ENCODE measurements at places on chromosomes 1 and 21.

DNA sequence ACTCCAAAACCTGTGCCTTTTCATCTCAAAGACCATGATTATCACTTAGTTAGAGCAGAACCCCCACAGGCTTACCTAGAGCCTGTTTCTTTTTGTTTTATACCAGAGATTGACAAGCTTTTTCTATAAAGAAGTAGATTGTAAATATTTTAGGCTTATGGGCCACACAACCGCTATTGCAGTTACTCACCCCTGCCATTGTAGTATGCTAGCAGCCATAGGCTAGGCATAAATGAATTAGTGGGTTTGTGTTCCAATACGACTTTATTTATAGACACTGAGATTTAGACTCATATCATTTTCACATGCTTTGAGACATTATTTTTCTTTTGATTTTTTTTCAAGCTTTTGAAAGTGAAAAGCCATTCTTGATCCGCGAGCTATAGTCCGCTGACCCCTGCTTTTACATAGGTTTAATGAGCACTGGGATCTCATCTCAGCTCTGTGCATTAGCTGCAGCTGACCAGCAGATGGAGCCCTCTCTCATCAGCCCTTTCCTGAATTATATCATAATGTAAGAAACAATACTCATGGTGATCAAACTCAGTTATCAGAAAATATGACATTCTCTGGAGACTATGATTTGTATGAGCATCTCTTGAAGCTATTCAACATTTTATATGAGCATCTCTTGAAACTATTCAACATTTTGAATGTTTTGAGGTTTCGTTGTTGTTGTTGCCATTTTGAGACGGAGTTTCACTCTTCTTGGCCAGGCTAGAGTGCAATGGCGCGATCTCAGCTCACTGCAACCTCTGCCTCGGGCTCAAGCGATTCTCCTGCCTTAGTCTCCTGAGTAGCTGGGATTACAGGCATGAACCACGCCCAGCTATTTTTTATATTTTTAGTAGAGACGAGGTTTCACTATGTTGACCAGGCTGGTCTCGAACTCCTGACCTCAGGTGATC, 111.9 kb upstream of the L1TD1 start:
- DNase-seq, result peak; percentile 2

GRCh38 chr1:166905900-166906299, 29.8 kb upstream of the TADA1 start:
- DNase-seq, result peak; percentile 63

- no peak for DNase-seq
Observed at GRCh38 chr1:165560883-165561656, 17.3 kb downstream of the LRRC52 start.

- DNase-seq, result no peak
Observed at GRCh38 chr1:228018961-228019721, 12.3 kb downstream of the WNT3A start.

GRCh38 chr1:931380-932172, 7.9 kb downstream of the SAMD11 start:
- no peak for DNase-seq

DNA sequence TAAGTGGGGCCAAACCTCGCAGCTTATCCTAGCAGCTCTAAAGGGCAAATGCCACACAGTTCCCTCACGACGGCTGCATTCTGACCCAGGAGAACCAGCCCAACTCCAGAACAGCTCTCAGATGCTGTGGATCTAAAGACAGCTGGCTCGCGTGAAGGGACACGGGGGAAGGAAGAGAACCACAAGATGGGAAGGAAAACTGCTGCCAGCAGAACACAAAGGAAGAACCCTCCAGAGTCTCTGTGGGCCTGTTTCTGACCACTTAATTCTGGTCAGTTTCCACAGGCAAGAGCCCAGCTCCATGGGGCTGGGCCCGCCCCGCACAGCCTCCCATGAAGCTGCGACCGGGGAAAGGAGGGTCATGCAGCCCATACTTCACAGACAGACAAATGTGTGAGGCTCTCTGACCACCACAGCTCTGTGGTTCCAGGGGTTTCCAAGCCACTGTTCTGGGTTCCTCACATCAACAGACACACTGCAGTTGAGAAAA, 61.1 kb downstream of the SLC45A1 start:
- DNase-seq, result peak; percentile 32

DNA sequence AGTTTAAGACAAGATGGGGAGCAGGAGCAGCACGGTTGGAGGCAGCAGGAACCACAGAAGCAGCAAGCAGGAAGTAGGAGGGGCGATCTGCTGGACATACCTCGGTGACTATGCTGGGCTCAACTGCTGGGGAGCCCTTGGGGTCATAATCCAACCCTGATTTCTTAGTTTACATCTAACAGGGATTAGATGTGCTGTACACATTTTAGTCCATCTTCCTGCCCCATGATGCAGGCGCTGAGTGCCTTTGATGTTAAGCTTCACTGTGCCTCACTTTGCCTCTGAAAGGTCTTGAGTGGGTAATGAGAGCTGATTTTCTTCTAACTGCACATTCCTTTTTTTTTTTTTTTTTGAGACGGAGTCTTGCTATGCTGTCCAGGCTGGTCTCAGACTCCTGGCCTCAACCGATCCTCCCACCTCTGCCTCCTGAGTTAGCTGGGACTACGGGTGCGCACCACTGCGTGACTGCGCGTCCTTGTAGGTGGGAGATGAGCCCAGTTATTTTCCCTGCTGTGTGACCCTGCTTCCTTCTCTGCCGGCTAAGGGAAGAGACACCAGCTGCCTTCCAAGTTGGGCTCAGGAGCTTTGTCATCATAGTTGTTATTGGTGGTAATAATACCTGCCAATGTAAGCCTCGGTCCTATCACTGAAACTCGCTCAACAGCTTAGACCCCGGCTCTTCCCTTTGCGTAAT, 1.1 kb upstream of the RCAN3 start:
- DNase-seq, result peak; percentile 65

- peak; percentile 14 for DNase-seq
Observed at GRCh38 chr1:22137004-22137720, 5.7 kb downstream of the WNT4 start.

DNA sequence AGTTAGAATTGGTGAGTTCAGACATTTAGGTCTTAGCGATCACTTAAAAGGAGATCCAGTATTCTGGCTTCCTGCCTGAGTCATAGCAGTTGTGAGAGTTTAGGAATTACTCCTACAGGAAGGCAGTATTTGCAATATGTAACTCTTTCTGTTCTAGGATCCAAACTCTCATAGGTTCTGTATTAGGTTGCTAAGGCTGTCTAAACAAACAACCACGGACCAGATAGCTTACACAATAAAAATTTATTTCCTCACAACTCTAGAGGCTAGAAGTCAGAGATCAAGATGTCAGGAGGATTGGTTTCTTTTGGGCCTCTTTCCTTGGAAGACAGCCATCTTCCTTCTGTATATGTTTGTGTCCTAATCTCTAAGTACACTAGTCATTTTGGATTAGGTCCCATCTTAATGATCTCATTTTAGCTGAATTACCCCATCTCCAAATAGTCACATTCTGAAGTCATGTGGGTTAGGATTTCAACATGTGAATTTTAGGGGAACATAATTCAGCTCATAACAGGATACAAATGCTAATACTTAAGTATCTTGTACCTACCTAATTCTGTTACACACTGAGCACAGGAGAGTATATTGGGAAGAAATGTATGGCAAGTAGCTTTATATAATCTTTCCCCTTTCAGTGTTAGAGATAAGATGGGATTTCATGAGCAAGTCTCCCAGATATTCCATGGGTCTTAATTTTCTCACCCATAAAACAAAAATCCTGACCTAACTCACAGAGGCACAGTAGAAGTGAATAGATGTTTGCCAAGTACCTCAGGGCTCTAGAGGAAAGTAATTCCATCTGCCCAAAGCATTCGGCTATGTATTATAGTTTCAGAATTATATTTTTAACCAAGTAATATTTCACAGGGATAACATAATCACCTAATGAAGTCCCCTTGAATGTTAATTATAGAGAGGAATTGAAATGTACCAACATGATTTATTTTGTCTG, 144.4 kb downstream of the PTBP2 start:
- DNase-seq, result peak; percentile 23

- no peak for DNase-seq
Observed at GRCh38 chr1:225366552-225366951, 61.3 kb downstream of the LBR start.

Measured in MV-4-11 (cell line).